ENCODE measurements at places on chromosomes 11 and 22. TPM values are rescaled to one million over a fixed set of nuclear protein-coding genes. Genes with fewer than 3 reads are reported as not detected.

Gene KCNJ11
- total RNA-seq: 0.55 TPM

Gene GGTLC3
- total RNA-seq: not detected

Gene TRIM29
- not detected for total RNA-seq

Gene KRTAP5-9
- not detected for total RNA-seq

Gene LRP5
- total RNA-seq: 12.3 TPM

Gene LRRC55
- total RNA-seq: not detected

Gene PLA2G3
- not detected for total RNA-seq

Gene SCGB1D2
- total RNA-seq: not detected

Gene CARNS1
- 0.76 TPM for total RNA-seq

Gene AMOTL1
- 4.3 TPM for total RNA-seq

Gene KLHDC7B
- total RNA-seq: 8.0 TPM

Gene TMEM25
- total RNA-seq: 5.3 TPM

Gene MLC1
- total RNA-seq: 0.50 TPM

Gene APOBEC3B
- 51.9 TPM for total RNA-seq

Gene RASL10A
- 0.78 TPM for total RNA-seq

Gene CCDC15
- 9.7 TPM for total RNA-seq

Gene ASPHD2
- total RNA-seq: 11.8 TPM

Gene OR51E2
- total RNA-seq: not detected

Gene PLEKHB1
- total RNA-seq: 8.6 TPM

Gene KIF18A
- 26.0 TPM for total RNA-seq

Gene VWA5A
- total RNA-seq: 7.0 TPM

Gene OR8K5
- total RNA-seq: not detected

Gene LRRC51
- 5.9 TPM for total RNA-seq

Gene ENTHD1
- 0.13 TPM for total RNA-seq

Gene OR4P4
- not detected for total RNA-seq

Gene ALX4
- total RNA-seq: not detected

Gene PANX3
- total RNA-seq: not detected

Gene USP2
- total RNA-seq: 0.53 TPM

Gene APOBEC3H
- 128 TPM for total RNA-seq

Gene C11orf86
- total RNA-seq: not detected

Gene CRELD2
- 51.2 TPM for total RNA-seq

Gene ASRGL1
- 6.2 TPM for total RNA-seq

Gene SEZ6L
- total RNA-seq: not detected

Gene PDE3B
- total RNA-seq: 73.9 TPM

Gene GRK3
- 25.5 TPM for total RNA-seq

Gene PLEKHA7
- total RNA-seq: 3.4 TPM

Gene NAALADL1
- total RNA-seq: 16.8 TPM

Gene FADS1
- 63.6 TPM for total RNA-seq

Gene RGL4
- total RNA-seq: 26.9 TPM
